ENCODE measurements at places on chromosomes 1 and 21.
A peak's percentile ranks its signal among the peaks of the same experiment; 100 is the strongest.

DNA sequence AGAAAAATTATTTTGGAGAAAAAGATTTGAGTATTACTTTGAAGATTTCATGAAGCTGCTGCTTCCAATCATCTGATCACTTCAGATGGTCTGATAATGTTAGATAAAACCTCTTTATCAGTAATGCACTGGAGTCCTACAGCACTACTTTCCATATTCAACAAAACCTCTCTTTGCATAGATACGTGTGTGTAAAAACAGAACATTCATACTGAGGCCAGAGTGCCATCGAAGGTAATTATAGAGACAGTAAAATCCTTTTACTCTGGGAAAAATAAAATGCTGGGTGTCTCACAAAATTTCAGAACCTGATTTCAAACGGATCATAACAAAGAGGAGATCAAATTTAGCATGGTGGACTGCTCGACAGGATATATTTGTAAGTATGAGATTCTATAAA is at the start of gene RGS13:
Gene RGS13, plus strand, starts transcription at position 209 of the 400 bp plus-strand sequence. CDS start 8,188 bp downstream, outside the sequence.
- DNase-seq, result no peak

DNA sequence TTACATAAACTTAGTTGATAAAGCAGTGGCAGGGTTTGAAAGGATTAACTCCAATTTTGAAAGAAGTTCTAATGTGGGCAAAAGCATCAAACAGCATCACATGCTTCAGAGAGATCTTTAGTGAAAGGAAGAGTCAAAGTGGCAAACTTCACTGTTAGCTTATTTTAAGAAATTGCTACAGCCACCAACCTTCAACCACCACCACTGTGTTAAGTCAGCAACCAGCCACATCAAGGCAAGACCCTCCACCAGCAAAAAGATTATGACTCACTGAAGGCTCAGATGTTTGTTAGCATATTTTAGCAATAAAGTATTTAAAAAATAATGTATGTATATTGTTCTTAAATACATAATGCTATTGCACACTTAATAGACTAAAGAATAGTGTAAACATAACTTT is 21.3 kb upstream of the MAGI3 start:
- DNase-seq, result no peak

- DNase-seq, result no peak
These were observed 62.2 kb upstream of the WLS start for GRCh38 chr1:68294367-68295066.

DNA sequence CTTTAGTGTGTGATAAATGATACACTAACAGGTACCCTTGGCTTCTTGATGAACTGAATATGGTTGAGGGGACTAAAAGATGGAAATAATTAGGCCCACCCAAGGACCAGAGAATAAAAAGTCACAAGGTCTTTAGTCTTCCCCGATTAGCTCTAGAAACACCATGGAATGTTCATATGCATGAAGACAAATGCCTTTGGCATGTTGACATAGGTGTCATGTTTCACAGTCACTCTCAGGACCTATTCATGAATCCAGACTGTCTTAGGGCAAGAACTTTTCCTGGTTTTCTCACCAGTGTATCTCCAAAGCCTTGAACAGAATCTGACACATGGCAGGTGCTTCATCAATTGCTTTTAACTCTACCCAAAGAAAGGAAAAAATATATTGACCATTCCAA is 412.8 kb downstream of the AJAP1 start:
- DNase-seq, result no peak

- no peak for DNase-seq
These were observed 85.1 kb downstream of the NID1 start for GRCh38 chr1:235979716-235980333.

DNA sequence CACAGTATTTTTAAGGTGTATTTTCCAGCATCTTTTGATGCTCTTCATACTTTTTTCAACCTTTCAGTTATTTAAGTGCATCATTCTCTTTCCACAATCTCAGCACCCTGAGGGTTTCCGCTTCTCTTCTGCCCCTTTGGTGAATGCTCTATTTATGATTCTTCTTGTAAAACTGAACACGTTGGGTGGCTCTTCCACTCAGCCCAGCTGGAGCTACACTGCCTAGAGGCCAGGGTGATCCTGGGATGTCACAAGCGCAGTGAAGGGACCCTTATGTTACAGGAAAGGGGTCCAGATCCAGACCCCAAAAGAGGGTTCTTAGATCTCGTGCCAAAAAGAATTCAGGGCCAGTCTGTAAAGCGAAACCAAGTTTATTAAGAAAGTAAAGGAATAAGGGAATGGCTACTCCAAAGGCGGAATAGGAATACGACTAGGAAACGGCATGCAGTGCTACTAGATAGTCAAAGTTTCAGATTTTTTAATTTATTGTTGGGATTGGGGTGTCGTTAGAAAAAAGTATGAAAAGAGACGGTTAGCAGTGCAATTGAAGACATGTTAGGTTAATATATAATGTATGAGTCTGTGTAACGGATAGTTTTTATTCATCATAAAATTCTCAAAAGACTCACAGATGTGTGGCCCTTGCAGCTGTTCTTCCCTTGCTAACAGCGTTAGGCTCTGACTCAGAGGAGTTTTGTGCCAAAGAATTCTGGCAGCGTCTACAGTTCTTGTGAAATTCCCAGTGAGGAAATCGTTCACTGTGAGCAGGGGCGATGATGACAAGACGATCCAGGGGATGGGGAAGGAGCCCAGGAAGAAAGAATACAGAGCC is 14.4 kb upstream of the ERVH48-1 start:
- peak; percentile 89 for DNase-seq

GRCh38 chr1:217907504-217907903 is 276.4 kb downstream of the SPATA17 start:
- peak; percentile 3 for DNase-seq

DNA sequence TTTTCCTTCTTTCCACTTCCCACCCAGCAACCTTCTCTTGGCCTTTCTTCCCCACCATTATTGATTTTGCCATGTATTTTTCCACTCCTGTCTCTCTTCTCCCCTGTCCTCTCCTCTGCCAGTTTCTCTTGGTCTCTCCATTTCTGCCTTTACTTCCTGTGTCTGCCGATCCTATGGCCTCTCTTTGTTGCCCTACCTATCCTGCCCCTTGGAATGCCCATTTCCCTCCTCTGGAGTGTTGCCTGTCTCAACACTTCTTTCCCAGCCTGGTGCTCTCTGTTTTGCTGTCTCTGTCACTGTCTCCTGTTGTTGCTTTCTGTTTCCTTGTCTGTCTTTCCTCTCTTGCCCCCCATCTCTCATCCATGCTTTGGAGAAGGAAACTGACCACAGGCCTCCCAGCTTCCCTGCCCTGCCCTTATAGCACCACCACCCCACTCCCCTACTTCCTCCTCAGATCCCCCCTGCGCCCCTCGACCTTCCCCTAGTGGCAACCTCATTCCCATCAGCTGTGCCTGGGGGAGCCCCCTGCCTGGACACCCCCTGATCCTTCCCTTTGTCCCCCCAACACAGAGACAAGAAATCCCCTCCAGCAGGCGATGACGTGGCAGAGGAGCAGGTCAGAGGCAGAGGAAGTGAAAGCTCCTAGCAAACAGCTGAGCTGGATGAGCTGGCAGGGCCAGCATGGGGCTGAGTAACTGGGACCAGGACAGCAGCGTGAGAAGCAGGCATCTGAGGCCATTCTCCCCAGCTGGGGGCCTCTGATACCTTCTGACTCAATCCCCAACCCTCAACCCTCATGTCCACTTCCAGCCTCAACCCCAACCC is 6.6 kb upstream of the ETV3L start:
- DNase-seq, result peak; percentile 99

- no peak for DNase-seq
These were observed 8.7 kb upstream of the SLC2A5 start for GRCh38 chr1:9078015-9078751.

DNA sequence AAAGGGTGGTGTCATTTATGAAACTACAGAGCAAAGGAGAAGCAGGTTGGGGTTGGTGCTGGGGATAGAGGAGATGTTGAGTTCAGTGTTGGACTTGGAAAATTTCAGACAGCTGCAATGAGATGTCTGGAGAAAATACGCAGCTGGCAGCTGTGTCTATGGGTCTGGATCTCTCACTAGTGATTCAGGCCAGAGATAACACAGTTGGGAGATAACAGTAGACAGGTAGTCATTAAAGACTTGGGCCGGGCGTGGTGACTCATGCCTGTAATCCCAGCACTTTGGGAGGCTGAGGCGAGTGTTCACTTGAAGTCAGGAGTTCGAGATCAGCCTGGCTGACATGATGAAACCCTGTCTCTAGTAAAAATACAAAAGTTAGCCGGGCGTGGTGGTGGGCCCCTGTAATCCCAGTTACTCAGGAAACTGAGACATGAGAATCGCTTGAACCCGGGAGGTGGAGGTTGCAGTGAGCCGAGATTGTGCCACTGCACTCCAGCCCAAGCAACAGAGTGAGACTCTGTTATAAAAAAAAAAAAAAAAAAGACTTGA is 2.5 kb upstream of the TFAP2E start:
- DNase-seq, result no peak

DNA sequence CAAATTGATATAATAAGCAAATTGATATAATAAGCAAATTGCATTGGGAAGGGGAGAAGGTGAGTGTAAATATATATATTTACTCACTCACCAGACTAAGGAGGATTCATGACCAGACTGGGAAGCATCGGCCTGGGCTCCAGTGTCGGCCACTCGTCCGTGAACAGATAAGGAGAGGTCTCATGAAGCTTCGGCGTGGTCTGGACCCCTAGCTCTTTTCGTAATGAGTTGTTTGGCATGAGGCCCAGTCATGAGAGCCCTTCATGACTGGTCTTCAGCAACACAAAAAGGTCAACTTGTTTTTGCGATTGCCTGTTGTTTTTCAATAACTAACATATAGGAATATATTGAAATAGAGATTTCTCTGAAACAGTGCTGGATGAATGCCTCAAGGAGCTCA is 222.9 kb upstream of the KCNK2 start:
- no peak for DNase-seq

Data from suppressor macrophage treated with lipopolysaccharide for 4 hours (primary cell).